ENCODE measurements at places on chromosomes 1 and 21. TPM values are rescaled to one million over a fixed set of nuclear protein-coding genes. Genes with fewer than 3 reads are reported as not detected.

ZBTB37 gene
- 2.4 TPM for total RNA-seq

ATP6V1G3 gene
- total RNA-seq: not detected

CFHR5 gene
- total RNA-seq: not detected

PPM1J gene
- 2.3 TPM for total RNA-seq

CYP4B1 gene
- not detected for total RNA-seq

MYBPH gene
- not detected for total RNA-seq

GUCA2B gene
- not detected for total RNA-seq

SLFNL1 gene
- 0.13 TPM for total RNA-seq

NHLH1 gene
- under 0.01 TPM for total RNA-seq

NBPF4 gene
- total RNA-seq: not detected

SLC5A3 gene
- 8.8 TPM for total RNA-seq

Data from mesangial cell (primary cell).